ENCODE measurements at places on chromosomes 5 and 9. TPM values are rescaled to one million over a fixed set of nuclear protein-coding genes. Genes with fewer than 3 reads are reported as not detected.

INSL4 gene
- not detected for total RNA-seq

SLC25A48 gene
- not detected for total RNA-seq

DNA sequence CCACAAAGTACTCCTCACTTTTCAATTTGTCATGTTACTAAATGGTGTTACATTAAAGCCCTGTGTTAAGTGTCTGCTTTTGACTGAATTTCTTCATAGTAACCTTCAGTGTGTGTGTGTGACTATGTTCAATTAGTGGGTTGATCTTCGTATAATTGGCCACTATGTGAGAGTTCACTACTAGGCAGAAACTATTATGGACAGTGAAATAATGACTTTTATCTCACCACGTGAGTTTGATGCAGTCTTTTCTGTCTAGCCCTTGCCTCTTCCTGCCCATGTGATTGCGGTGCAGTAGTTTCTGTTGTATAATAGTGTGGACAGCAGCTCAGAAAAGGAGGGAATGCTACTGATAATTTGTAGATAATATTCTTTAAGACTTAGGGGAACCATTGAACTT is 1.8 kb upstream of the MAML1 start:
- DNase-seq: no peak

SLU7 gene
- 33.2 TPM for total RNA-seq

GRCh38 chr9:104774831-104775573 is 11.1 kb downstream of the NIPSNAP3B start:
- no peak for DNase-seq

DNA sequence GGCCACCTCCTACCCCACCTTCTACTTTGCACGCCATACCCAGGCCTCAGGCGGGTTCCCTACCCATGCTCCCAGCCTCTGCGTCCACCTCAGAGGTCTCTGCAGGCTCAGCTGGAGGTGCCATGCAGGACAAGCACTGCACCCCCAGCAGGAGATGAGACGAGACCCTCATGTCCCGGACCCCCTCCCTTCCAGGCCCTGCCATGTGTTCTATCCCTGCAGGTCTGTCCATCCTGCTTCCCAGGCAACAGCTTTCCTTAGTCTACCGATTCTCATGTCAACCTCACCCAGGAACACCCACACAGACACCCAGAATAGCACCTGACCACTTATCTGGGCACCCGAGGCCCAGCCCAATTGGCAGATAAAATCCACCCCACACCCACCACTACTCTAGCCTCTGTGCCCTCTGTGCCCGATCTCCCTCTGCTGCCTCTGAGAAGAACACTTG is 52.1 kb downstream of the SEMA4D start:
- no peak for DNase-seq

DNA sequence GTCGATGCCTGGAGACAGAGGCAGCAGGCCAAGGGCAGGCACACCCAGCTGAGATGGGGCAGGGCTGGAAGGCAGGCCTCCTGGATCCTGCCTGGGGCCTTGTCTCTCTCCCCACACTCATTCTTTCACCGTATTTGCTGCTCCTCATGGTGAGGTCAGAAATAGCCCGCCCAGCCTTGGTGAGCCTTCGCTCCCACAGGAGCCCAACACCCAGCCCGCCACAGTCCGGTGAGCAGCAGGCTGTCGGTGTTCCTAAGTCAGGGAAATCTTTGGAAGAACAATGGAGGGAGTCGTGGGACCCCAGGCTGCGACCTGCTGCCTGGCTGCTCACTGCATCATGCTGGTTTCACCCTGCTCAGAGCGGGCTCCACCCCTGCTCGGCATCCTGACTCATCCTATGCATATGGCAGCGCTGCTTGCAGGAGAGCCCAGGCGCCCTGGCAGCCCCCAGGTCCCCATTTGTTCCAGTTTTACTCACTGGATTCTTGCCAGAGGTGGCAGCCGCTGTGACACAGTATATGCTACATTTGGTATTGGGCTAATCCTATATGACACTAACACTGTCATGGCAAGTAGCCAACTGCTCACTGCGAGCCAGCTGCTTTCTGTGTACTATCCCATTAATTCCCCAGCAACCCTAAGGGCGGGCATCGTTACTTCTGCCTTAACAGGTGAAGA is 53.2 kb upstream of the NCS1 start:
- no peak for DNase-seq

DNA sequence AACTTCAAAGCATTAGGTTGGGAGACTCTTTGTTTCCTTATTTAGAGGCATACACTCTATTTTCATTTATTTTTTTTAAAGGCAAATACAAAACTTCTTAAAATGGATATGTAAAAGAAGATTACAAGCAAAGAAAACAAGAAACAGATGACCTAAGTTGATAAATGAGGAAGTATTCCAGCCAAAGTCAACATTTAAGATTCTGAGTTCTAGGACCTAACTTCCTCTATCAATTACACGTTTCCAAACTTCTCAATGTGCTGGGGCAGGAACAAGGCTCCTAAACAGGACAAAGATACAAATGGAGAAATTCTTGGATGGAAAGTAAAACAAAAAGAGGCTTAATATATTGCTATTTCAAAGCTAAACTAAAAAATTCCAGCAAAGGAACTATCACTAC is 89.5 kb downstream of the TLE1 start:
- DNase-seq: no peak

DNA sequence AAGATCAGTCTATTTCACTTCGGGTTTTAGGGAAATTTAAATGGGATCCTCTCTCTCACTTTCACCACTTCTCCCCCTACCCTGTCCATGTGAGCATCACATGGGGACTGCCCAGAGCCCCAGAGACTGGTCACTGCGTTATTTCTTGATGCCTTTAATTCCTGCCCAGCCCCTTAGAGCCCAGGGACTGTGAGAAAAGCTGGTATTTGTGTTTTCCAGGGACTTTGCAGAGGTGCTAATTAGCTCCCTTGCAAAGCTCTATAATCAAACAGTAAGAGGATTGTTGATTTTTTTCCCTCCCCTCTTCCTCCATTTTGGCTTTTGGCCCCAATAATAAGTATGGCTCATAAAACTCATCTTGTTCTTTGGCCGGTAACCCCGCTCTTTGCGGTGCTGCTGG is 35.6 kb downstream of the NTRK2 start:
- DNase-seq: no peak
